ENCODE measurements at places on chromosomes 4 and X. TPM values are rescaled to one million over a fixed set of nuclear protein-coding genes. Genes with fewer than 3 reads are reported as not detected.

The PDCL2 gene
- not detected for total RNA-seq

The ANK2 gene
- 149 TPM for total RNA-seq

The P2RY4 gene
- 0.74 TPM for total RNA-seq

The PDE5A gene
- total RNA-seq: 473 TPM

GRCh38 chrX:123961268-123962005 is at the start of gene STAG2:
STAG2 (plus strand) TSS chrX:123961706; CDS start chrX:124022628, 60,922 bp downstream.
- DNase-seq: peak; percentile 59

GRCh38 chrX:133335027-133335426 is 80.3 kb downstream of the GPC4 start:
- DNase-seq: no peak

GRCh38 chrX:120140293-120140981 is 18.0 kb upstream of the RHOXF2 start:
- no peak for DNase-seq

DNA sequence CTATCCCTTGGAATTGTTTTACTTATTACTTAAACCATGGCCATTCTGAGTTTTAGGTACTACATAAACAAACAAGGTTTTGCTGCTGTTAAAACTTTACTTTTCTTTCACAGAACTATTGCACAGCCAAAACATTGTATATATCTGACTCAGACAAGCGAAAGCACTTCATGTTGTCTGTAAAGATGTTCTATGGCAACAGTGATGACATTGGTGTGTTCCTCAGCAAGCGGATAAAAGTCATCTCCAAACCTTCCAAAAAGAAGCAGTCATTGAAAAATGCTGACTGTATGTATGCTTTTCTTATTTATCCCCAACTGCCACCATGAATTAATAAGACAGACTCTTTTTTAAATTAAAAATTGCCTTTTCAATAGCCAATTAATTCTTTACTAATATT is 69.8 kb downstream of the CCKAR start:
- DNase-seq: no peak

- DNase-seq: no peak
Measured at GRCh38 chr4:81173213-81173612, 41.8 kb downstream of the PRKG2 start.

DNA sequence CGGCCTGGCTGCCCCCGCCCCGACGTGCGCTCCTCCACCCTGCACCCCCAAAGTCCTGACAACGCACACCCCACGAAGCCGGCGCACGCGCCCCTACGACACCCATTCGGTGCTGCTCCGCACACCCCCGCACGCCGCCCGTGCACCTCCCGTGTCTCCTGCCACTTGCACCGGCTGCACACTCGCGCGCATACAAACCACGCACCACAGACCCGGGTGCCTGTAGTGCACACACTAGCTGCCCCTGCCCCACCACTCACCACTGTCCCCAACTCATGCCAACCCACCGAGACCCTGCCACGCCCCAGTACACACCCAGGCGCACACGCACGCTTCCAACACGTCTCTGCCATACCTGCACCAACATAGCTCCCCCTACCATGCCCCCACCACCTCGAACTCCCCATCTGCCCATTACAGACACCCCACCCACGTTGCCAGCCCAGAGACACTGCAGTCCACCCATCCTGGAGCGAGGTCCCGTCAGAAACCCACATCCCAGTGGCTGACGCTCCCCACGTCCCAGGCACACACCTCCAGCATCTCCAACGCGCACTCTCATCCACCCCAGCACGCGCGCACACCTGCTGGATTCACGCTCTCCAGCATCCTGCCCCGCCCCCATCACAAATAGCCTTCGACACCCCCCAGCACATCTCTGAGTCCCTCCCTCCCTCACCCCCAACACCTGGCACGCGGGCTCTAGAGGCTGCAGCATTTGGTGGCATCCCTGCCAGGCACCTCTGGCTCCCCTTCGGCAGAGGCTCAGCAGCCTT is 4.2 kb upstream of the DUSP9 start:
- DNase-seq: no peak

DNA sequence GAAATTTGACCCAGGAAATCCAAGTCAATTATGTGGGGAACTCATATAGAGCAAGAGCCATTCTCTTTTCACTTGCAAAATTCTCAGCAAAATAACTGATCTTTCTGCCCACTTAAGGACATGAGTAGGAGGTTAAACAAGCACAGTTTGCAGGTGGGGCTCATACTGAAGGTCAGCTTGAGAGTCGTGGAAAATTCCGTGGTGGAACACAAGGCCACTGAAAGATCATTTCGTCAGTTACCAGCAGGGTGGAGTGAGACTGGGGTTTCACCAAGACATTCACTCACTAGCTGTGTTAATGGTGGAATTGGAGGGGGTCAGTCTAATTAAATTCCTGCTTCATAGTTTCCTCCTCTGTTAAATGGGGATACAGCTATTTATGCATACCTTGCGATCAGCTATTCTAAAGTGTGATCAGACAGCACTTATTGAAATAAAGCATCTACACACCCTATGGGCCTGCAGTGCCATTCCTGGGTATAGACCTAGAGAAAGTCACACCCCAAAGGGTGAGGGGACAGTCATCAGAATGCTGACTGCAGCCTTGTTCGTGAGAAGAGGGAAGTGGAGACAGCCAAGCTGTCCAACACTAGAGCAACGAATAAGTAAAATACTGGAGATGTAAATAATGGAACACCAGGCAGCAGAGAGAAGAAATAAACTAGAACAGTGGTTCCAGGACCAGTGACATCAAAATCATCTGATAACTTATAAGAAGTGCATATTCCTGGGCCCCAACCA is 42.7 kb upstream of the CLNK start:
- DNase-seq: no peak

GRCh38 chr4:832536-832935 is 6.6 kb upstream of the CPLX1 start:
- no peak for DNase-seq

GRCh38 chr4:172927096-172927814 is 241.4 kb upstream of the GALNT7 start:
- no peak for DNase-seq

GRCh38 chrX:129099207-129099606 is 424.1 kb downstream of the SMARCA1 start:
- no peak for DNase-seq
